ENCODE measurements at places on chromosomes 16 and 17. TPM values are rescaled to one million over a fixed set of nuclear protein-coding genes. Genes with fewer than 3 reads are reported as not detected.

Gene SDR42E2
- 0.05 TPM for total RNA-seq

Gene KRTAP2-3
- total RNA-seq: not detected

Gene PRSS33
- total RNA-seq: 0.59 TPM

Gene LRRC37B
- total RNA-seq: 24.9 TPM

Gene EIF3C
- 526 TPM for total RNA-seq

Gene KRT32
- total RNA-seq: 0.72 TPM

Gene TRIM65
- total RNA-seq: 48.6 TPM

GRCh38 chr16:23673971-23674614 lies 4.6 kb upstream of the PLK1 start:
- DNase-seq: no peak

GRCh38 chr17:4038076-4038475 lies 73.8 kb upstream of the ATP2A3 start:
- DNase-seq: no peak

- no peak for DNase-seq
Observed at GRCh38 chr17:1146561-1147265, 33.1 kb downstream of the ABR start.

DNA sequence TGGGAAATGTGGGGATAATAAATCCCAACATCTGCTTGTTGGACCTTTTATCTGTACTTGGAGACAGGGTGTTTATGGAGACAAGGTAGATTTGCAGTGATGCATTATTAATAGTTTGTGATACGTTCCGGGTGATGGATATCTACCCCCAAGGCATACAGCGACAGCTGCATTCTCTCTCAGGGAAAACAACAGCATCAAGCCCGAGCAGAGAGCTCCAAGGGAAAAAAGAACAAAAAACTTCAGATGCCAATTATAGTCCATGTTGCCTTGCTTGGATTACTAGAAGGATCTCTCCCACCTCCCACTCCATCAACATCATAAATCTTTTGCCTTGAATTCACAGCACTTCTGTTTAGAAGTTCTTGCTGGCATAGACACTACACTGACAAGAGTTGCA lies 187.5 kb upstream of the CDH11 start:
- DNase-seq: no peak

GRCh38 chr16:62882552-62883221 lies 846.4 kb upstream of the CDH8 start:
- DNase-seq: no peak

- no peak for DNase-seq
Observed at GRCh38 chr17:59643159-59644140, 23.8 kb downstream of the CLTC start.

DNA sequence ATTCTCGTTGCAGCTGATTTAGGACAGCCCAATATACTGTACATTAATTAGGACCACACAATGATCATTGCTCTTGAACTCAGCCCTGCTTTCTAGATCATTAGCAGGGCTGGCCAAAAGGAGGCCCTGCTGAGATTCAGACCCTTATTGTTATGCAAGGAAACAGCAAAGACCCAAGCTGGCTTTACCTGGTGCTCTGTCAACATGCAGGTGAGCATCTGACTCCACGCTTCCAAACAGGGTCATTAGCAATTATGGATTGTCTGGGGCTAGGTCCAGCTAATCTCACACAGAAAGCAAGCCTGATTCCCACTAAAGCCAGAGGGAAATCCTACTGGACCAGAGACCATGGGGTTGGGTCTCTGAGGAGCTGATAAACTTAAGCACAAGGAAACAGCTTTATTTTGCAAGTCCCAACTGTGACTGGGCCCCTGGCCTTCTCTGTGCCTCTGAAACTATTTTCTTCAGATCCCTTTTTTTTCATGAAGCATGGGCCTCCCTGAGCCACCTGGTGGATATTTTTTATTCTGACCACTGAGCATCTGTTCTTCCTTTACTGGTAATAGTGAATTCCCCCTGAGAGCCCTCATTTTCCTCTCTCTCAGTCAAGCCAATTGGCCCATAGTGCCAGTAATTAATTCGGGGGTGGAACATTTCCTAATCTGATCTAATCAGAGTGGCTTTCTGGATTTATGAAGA lies 236.1 kb downstream of the GRIN2A start:
- DNase-seq: no peak

GRCh38 chr17:33874617-33875060 lies 380.4 kb upstream of the CCL2 start:
- no peak for DNase-seq

DNA sequence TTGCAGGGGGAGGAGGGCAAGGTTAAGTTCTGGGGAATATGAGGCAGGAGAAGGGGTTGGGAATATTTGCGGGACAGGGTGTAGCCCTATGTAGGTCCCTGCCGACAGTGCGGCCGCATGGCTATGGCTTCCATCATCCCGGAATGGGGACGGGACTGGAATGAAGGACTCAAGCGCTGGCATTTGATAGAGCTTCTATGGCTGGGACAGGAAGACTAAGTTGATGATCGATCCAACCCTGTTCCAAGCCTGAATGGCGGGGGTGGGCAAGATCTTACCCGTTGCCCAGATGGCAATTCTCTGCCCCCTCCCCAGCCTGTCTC lies 47.1 kb downstream of the SRCIN1 start:
- DNase-seq: no peak

GRCh38 chr16:68361485-68361884 lies 50.7 kb downstream of the PRMT7 start:
- no peak for DNase-seq

- no peak for DNase-seq
Observed at GRCh38 chr16:23608194-23608593, 12.1 kb upstream of the NDUFAB1 start.

DNA sequence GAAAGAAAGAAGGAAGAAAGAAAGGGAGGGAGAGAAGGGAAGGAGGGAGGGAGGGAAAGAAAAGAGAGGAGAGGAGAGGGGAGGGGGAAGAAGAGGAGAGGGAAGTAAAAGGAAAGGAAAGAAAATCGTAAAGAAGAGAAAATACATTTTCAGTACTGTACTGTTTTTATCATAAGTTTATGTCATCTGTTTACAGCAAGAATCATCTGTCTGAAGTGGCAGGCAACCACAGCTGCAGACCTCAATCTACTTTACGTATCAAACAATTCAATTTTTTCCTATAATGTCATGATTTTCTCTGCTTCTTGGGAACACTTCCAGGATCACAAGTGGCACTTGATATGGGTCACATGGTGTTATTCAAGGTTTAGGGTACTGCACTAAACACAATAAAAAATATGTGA lies 58.3 kb downstream of the USP32 start:
- DNase-seq: no peak

DNA sequence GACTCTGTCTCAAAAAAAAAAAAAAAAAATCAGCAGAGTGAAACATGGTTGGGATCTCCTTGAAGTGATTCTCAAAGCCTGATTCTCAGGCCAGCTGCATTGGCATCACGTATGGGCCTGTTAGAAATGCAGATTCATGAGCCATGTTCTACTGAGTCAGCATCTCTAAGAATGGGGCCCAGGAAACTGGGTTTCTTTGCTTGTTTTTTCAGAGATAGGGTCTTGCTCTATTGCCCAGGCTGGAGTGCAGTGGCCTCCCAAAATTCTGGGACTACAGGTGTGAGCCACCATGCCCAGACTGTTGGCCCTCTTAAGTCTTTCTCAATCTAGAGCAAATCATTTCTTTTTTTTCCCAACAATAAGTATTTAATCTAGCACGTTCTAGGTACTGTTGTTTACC lies 47.7 kb downstream of the CDK12 start:
- no peak for DNase-seq

- no peak for DNase-seq
Observed at GRCh38 chr16:65104471-65104870, 17.4 kb downstream of the CDH11 start.

GRCh38 chr17:34728771-34729310 lies 149.5 kb downstream of the TMEM132E start:
- DNase-seq: no peak

GRCh38 chr16:67518676-67519075 lies 10.0 kb upstream of the RIPOR1 start:
- no peak for DNase-seq

DNA sequence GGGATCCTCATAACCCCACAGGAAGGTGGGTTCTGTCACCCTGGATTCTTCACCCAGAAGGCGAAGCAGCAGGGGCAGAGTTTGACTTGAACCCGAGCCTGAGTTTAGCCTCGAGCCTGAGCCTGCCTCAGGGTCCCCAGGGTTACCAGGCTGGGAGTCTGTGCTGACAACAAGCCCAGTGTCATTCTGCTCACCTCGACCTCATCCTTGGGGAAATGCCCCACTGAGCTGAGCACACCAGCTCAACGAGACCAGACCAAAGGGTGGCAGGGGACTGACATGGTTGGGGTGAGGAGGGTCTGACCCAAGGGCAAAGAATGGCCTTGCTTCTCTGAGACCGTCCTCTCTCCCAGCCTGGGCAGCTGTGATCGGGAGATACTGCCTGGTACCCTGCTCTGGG lies 20.2 kb downstream of the CACNG4 start:
- DNase-seq: no peak

DNA sequence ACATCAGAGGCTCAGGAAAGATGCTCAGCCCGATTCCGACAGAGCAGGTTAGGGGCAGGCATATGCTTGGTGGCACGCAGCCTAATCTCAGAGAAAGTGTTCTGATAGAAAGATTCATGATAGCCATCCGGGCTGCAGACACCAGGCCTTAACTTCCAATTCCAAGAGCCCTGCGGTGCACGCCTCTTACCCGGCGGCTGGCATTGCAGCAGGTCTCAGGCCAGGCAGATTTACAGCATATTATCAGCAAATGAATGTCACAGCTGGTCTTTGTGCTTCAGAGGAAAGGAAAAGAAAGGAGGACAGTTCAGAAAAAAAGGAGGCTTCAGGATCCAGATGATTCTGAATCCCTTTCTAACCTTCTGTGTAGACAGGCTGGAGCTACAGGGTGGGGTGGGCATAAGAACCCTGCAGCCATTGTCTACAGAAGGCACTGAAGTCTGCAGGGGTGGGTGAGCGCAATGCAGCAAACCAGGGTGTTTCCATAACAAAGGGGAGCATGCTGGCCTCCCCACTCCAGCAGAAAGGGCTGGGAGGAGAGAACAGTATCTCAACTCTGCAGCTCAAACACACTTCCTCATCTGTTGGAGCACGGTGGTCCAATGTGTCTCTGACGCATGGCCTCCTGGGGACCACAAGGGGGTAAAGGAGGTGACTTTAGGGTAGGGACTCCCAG lies 277.4 kb upstream of the XYLT1 start:
- no peak for DNase-seq

DNA sequence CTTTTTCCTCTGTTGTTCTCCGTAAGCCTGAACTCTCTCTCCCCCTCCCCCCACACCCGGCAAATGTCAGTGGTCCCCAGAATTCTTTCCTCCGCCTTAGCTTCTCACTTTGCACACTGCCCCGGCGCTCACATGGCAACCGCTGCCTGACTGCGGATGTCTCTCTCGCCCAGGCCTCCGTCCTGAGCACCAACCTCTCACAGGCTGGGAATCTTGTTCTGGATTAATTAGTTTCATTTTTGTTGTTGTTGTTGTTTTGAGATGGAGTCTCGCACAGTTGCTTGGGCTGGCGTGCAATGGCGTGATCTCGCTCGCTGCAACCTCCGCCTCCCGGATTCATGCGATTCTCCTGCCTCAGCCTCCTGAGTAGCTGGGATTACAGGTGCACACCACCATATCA lies 16.7 kb downstream of the C17orf100 start:
- DNase-seq: no peak

- no peak for DNase-seq
Observed at GRCh38 chr17:64781014-64781756, 119.1 kb upstream of the SMURF2 start.

- no peak for DNase-seq
Observed at GRCh38 chr16:638034-638543, 2.0 kb upstream of the METTL26 start.

DNA sequence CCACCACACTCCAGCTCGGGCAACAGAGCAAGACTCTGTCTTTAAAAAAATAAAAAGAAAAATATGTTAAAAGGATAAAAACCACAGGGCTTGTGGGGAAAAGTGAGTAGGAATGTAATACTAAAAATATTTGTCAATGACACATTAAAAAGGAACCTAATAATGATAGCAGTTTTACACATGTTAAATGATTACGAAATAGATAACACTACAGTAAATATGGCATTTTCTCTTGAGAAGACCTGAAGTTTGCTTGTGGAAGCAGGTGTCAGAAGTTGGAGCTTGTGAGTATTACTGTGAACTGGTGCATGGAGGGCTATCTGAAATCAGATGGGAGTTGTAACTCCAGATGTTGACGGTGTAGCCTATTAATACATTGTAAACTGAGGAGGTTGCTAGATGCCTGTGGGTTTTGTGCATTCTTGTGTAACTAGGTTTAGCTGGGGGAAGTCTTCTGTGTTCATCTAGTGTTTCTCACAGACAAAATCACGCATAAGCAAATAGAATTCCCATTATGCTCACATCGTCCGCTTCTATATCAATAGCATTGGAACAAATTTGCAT lies 44.2 kb upstream of the CLEC18A start:
- DNase-seq: no peak

DNA sequence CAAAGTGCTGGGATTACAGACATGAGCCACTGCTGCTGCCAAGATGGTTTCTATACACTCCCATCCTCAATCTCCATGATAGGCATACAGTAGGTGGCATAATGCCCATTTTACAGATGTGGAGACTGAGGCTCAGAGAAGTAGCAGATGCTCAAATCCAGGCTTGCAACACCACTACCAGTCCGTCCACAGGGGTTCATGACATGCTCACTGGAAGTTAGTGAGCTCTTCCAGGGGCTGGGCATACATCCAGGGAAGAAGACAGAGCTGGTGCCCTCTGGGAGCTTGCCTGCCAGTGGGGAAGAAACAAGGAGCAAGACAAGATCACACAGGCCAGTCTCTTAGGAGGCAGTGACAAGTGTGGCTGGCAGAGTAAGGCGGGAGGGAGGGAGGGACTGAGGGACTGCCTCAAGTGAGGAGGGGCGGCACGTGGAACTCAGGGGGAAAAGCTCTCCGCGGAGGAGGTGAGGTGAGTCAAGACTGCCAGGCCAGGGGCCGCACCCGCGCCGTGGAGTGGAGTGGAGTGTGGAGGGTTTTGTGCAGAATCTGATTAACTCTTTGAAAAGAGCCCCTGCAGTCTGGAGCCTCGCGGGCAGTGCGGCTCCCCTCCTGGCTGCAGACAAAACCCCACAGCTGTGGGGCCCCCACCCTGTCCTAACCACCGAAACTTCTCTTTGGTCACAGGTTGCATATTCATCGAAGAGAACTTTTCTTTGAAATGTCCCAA lies 27.9 kb downstream of the SREBF1 start:
- DNase-seq: no peak

DNA sequence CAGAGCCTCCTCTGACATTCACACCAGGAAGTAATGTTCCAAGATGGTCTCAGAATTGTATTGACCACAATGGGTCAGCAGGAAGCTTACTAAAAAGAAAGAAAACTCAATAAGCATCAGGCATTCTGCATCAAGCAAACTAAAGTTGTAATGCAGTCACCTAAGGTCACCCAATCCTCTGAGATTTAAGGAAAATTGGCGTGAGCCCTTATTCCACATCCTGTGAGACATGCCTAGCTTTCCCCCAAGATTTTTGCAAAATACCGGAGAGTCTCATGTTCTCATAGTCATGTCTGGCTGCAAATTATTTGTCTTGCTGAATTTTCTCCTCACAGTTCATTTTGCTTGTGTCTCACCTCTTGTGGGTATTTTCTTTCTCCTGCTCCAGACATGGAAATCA lies 417.1 kb upstream of the SOX9 start:
- DNase-seq: no peak
